Suppressor macrophage treated with lipopolysaccharide for 1 hour (primary cell): ENCODE measurements at places on chromosomes 6 and 20.

GRCh38 chr20:51939259-51939585, 136.9 kb upstream of the SALL4 start:
- DNase-seq, result no peak

DNA sequence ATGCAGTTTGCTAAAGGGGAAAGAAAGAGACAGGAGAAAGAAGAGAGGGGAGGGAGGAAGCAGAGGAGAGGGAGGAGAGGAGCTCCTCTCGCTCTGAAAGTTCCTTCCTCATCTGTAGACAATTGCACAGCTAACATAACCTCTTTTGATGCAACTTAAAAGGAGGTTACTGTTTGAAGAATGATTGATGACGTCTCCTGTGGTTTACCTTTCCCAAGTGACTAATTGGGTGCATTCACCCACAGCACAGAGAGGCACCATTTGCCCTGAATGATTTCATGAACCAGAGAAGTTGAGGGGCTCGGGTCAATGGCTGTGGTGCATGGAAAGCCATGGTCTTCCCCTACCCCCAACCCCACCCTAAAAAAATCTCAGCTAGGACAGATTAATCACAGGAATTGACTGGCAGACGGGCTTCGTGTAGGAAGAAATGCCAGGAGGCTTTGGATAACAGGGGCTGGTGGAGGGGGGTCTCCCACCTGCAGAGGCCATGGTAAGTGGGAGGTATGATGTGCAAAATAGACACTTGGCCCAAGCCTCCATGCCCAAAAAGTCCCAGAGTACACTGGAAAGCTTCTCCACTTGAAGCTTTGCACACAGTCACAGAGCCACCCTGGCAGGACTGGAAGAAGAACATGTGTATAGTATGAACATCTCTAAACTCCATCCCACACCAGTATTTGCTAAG, 213.7 kb downstream of the ANKRD60 start:
- DNase-seq, result no peak

DNA sequence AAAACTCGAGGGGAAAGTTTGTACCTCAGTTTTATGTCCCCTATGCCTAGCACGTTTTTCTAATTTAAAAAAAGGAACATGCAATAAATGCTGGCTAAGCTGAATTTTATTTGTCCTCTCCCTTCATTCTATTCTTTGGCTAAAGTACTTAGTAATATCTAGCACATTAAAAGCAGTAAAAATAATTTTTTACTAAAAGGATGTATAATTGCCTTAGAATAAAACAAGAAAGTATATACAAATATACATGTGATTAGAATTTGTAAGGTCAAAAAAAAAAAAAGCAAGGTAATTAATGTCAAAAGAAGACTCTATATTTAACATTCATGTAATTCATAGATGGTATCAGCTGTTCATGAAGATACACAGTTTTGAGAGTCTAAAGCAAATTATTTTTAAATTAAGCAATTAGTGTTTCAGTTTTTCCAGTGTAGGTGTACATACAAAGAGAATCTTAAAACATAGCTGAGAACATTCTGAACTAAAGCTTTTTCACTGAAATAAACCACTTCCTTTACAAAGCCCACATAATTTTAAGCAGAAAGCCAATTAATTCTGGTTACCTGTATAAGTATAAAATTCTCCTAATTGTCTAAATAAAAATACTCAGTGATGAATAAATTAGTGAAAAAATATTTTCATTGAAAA, 32.4 kb downstream of the HBS1L start:
- no peak for DNase-seq

DNA sequence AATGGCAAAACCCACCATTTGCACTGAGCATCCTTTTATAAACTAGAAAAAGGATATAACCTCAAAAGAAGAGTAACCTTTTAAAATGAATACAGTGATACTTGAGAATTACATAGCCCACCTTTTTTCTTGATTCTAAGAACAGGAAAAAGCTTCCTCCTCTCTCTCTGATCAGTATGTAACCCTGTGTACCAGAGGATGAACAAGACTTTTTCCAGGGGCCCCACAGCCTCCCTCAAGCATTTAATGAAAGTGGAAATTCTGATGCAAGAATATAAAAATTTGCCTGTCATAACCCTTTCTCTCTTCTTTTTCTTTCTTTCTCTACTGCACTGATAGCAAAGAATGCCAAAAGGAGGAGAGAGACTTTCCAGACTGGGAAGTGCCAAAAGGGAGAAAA, 64.2 kb upstream of the BTN3A2 start:
- DNase-seq, result no peak

- no peak for DNase-seq
Observed at GRCh38 chr6:84709121-84709520, 55.3 kb downstream of the TBX18 start.

GRCh38 chr6:52557389-52558265, 19.2 kb downstream of the TRAM2 start:
- DNase-seq, result no peak

- DNase-seq, result no peak
Observed at GRCh38 chr6:130575971-130576370, 210.2 kb downstream of the TMEM200A start.

GRCh38 chr6:150118627-150119026, 24.2 kb upstream of the PPP1R14C start:
- DNase-seq, result no peak

GRCh38 chr6:14149053-14149738, 31.6 kb downstream of the CD83 start:
- DNase-seq, result peak; percentile 83

DNA sequence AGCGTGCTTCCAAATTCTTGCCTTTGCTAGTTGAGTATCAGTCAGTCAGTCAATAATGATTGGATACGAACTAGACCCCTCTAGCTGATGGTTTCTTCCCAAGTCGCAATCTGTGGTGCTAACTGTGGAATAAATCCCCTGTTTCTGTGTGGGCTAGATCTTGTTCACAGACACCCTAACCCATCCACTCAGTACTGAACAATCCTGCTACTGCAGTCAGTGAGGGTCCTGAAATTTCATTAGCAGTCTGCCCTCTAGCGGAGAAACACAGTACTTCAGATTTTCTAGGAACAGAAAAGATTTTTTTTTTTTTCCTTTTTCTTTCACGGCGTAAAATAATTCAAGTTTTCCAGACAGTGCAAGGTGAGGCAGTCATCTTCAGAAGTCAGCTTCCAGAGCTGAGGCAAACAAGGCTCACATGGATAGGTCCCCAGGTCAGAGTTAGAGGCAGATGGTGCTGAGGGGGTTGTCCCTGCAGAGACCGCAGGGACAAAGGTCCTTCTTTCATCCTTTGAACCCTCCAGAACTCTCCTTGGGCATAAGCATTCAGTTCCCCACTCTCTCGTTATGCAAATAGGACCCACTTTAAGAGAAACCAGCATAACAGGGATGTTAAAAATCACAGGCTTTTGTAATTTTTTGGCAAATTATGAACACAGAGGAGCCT, 119.6 kb downstream of the SCML4 start:
- DNase-seq, result peak; percentile 58
